ENCODE measurements at places on chromosomes 2 and 18. TPM values are rescaled to one million over a fixed set of nuclear protein-coding genes. Genes with fewer than 3 reads are reported as not detected.
A peak's percentile ranks its signal among the peaks of the same experiment; 100 is the strongest.

RAB6C gene
- total RNA-seq, result not detected

DNA sequence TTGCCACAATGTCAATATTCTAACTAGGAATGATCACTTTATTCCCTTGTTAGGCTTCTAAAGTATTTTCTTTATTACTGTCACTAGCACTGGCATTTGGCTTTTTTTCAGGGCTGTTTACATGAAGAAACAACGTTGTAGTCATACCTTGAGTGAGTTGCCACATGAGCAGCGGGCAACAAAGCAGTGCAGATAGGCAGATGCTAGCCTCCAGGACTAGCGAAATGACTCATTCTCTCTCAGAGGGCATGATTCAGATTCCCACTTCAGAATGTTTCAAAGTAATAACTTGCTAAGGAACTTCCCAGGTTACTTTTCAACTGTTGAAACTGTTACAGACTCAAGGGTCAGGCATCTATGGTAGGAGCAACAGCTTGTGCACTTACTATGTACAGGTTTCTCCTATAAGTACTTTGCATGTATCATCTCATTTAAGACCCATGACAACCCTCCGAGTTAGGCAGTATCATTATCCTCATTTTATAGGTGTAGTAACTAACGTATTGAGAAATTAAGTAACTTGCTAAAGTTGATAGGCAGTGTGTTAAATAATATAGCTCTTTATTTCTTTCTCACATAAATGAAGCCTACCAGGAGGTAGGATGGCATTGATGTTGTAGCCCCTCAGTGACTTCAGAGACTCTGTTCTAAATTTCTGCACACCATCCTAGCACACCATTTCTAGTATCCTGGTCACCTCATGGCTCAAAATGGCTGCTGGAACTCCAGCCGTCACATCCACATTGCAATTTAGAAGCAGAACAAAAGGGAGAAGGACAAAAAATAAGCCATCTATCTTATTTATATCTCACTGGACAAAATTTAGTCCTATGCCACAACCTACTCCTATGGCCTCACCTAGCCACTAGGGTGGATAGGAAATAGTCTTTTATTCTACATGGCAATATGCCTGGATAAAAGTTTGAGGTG is 83.3 kb downstream of the ICOS start:
- no peak overlapping the region for H3K27ac ChIP-seq
- no peak for DNase-seq
- H3K4me3 ChIP-seq, result no peak overlapping the region
- H3K4me1 ChIP-seq, result peaks cover 12% of the 10 kb centered on the region

CYP26B1 gene
- total RNA-seq, result 1.4 TPM

DNA sequence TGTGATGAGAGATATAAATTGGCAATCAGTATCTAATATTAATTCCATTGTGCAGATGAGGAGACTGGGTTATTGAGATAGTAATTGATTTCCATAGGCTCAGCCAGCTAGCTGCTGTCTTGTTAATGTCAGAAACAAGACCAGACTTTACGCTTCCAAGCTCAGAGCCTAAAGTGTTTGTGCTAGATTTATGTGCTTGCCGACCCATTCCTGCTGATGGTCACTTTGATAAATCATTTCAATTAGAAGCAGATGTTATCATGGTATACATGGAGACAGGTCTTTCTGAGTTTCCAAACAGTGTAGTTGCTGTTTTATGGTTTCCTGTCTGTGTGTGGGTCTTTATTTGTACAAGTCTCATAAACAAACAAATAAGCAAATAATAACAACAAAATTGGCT is 92.8 kb downstream of the AQP4 start:
- H3K4me1 ChIP-seq, result no peaks in the 10 kb centered on the region
- H3K36me3 ChIP-seq, result no peaks in the 10 kb centered on the region
- H3K27ac ChIP-seq, result no peak overlapping the region
- peaks cover 10% of the 10 kb centered on the region for H3K27me3 ChIP-seq
- DNase-seq, result no peak
- no peak overlapping the region for H3K4me3 ChIP-seq

LMAN2L gene
- 1.4 TPM for total RNA-seq

DNA sequence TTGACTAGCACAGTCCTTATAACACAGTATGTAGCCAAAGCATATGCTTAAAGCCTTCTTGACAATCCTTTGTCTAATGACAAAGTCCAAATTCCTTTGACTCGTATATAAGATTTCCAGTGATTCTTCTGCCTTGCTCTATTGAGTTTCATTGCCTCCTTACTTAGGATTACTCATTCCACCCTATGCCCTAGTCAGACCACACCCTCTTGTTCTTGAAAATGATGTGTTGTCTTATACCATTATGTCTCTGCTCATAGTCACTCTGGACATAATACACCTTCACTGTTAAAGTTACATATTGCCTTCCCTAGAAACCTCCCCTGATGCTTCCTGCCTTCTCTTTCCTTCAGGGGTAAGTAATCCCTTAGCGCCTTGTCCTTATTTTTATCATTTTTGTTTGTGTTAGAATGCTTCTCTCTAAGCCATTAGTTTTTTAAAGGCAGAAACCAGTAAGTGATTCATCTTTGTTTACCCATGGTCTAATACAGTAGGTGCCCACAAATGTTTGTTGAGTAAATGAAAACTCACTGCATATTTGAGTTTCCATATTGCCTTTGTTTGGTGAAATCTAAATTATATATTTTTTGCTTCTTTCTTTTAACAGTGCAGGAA is 19.3 kb downstream of the GPD2 start:
- no peaks in the 10 kb centered on the region for H3K36me3 ChIP-seq
- no peak overlapping the region for H3K27ac ChIP-seq
- no peak for DNase-seq
- H3K4me1 ChIP-seq, result peaks cover 9% of the 10 kb centered on the region

DNA sequence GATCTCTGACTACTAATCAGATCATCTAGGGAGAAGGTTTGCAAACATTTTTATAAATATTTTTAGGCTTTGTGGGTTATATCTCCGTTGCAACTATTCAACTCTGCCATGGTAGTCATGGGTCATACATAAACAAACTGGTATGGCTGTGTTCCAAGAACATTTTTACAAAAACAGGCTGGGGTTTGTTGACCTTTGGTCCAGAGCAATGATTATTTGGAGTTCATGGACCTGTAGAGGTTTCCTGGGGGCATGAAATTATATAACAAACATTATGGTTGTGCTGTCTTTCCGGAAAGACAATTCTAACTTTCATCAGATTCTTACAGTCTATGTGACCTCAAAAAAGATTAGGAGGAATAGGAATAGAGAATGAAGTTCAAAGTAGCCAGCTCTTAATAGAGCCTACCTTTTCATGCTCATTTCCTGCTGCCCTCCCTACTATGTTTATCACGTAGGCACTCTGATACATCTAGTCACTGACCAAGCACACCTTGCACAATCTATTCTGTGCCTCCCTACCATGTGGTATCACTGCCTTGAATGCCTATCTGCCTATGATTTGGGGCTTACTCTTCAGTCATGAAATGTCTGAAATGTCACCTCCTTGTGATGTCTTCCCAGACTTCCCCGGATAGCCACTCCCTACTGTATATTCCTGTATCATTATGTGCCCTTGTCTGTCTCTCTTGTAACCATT is 102.4 kb upstream of the SCN1A start:
- DNase-seq, result peak; percentile 48
- no peak overlapping the region for H3K27ac ChIP-seq
- no peak overlapping the region for H3K4me3 ChIP-seq
- no peaks in the 10 kb centered on the region for H3K27me3 ChIP-seq
- peaks cover 7% of the 10 kb centered on the region for H3K4me1 ChIP-seq

GRCh38 chr2:216414772-216415319 is 2.6 kb downstream of the SMARCAL1 start:
- DNase-seq, result no peak
- peaks cover 31% of the 10 kb centered on the region for H3K4me1 ChIP-seq
- H3K27me3 ChIP-seq, result no peaks in the 10 kb centered on the region

DNA sequence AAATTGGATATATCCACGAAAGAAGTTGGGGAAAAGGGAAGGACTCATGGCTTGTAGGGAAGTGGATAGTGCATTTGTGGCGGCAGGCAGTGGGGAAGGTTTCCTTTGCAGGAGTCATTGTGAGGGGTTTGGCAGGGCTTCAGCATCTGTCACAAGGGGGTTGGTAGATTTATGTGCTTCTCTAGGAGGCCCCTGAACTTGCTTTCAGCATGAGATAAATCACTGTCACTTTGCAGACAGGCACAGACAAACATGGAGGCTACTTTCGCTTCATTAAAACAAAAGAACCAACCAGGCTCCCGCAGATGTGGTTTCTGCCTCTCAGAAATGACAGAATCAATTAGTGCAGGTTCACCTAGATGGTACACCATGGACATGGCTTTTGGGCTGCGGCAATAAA is 340.7 kb downstream of the TGIF1 start:
- no peaks in the 10 kb centered on the region for H3K36me3 ChIP-seq
- H3K4me3 ChIP-seq, result no peak overlapping the region
- H3K4me1 ChIP-seq, result peaks cover 5% of the 10 kb centered on the region

AMER3 gene
- 0.55 TPM for total RNA-seq

CPS1 gene
- total RNA-seq, result 14.9 TPM

- no peak overlapping the region for H3K4me3 ChIP-seq
- H3K27me3 ChIP-seq, result peaks cover 28% of the 10 kb centered on the region
- peaks cover 54% of the 10 kb centered on the region for H3K4me1 ChIP-seq
- no peak for DNase-seq
Observed at GRCh38 chr2:127678531-127678930, 3.2 kb upstream of the LIMS2 start.

GRCh38 chr2:241532733-241533601 is 24.6 kb upstream of the STK25 start:
- no peak overlapping the region for H3K4me3 ChIP-seq
- no peak for DNase-seq
- no peak overlapping the region for H3K27ac ChIP-seq
- no peaks in the 10 kb centered on the region for H3K27me3 ChIP-seq
- H3K4me1 ChIP-seq, result no peaks in the 10 kb centered on the region
- no peaks in the 10 kb centered on the region for H3K36me3 ChIP-seq

MEP1B gene
- not detected for total RNA-seq

GRCh38 chr2:226643946-226644282 is 155.7 kb downstream of the IRS1 start:
- H3K27me3 ChIP-seq, result no peaks in the 10 kb centered on the region
- DNase-seq, result no peak
- no peak overlapping the region for H3K4me3 ChIP-seq
- H3K4me1 ChIP-seq, result no peaks in the 10 kb centered on the region
- no peaks in the 10 kb centered on the region for H3K36me3 ChIP-seq
- H3K27ac ChIP-seq, result no peak overlapping the region

GRCh38 chr2:128617029-128617590 is 298.4 kb upstream of the HS6ST1 start:
- no peaks in the 10 kb centered on the region for H3K36me3 ChIP-seq
- no peaks in the 10 kb centered on the region for H3K27me3 ChIP-seq
- H3K4me3 ChIP-seq, result no peak overlapping the region
- no peak overlapping the region for H3K27ac ChIP-seq
- DNase-seq, result no peak
- H3K4me1 ChIP-seq, result no peaks in the 10 kb centered on the region

- H3K36me3 ChIP-seq, result peaks cover 84% of the 10 kb centered on the region
- no peak for DNase-seq
- no peaks in the 10 kb centered on the region for H3K27me3 ChIP-seq
- H3K4me1 ChIP-seq, result no peaks in the 10 kb centered on the region
- no peak overlapping the region for H3K27ac ChIP-seq
Observed at GRCh38 chr2:233501198-233502076, 65.1 kb downstream of the USP40 start.

- no peaks in the 10 kb centered on the region for H3K4me1 ChIP-seq
- H3K27ac ChIP-seq, result no peak overlapping the region
Observed at GRCh38 chr2:205865905-205866441, 183.7 kb downstream of the NRP2 start.

- no peak overlapping the region for H3K4me3 ChIP-seq
- DNase-seq, result no peak
- peaks cover 27% of the 10 kb centered on the region for H3K4me1 ChIP-seq
- peak overlapping the region; percentile 35 for H3K27ac ChIP-seq
- no peaks in the 10 kb centered on the region for H3K27me3 ChIP-seq
Observed at GRCh38 chr2:101736861-101737291, 39.4 kb downstream of the MAP4K4 start.

HRH4 gene
- total RNA-seq, result not detected

- no peak for DNase-seq
- no peak overlapping the region for H3K27ac ChIP-seq
- no peaks in the 10 kb centered on the region for H3K36me3 ChIP-seq
- no peak overlapping the region for H3K4me3 ChIP-seq
- no peaks in the 10 kb centered on the region for H3K4me1 ChIP-seq
Observed at GRCh38 chr2:133296401-133296800, 271.9 kb downstream of the NCKAP5 start.

GRCh38 chr2:74540291-74540690 is 10.6 kb downstream of the HTRA2 start:
- no peak for DNase-seq
- no peak overlapping the region for H3K27ac ChIP-seq
- H3K36me3 ChIP-seq, result no peaks in the 10 kb centered on the region
- no peak overlapping the region for H3K4me3 ChIP-seq

DSG1 gene
- total RNA-seq, result 1.8 TPM

IKZF2 gene
- total RNA-seq, result 7.1 TPM

DNA sequence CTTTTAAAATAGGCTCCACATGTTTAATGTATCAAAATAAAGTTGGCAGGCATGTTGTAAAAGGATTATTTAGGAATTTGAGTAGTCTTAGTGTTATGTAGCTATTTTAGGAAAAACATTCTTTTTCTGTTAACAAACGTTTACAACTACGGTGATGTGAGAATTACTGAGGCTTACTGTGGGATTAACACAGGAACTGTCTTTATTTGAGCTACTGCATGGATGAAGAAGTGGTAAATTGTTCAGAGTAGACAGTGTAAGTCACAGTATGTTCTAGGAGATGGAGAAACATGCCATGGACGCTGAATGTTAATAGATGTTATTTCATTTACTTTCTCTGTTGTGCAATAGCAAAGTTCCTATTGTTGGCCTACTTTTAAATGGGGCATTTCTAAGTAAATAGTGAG is 1.6 kb downstream of the PPM1B start:
- peak overlapping the region; percentile 94 for H3K27ac ChIP-seq
- DNase-seq, result no peak
- peaks cover 61% of the 10 kb centered on the region for H3K4me1 ChIP-seq
- no peaks in the 10 kb centered on the region for H3K36me3 ChIP-seq
- no peaks in the 10 kb centered on the region for H3K27me3 ChIP-seq
- H3K4me3 ChIP-seq, result peak overlapping the region; percentile 92

GRCh38 chr18:35326695-35327387 is 17.4 kb downstream of the ZNF24 start:
- H3K27ac ChIP-seq, result no peak overlapping the region
- no peaks in the 10 kb centered on the region for H3K36me3 ChIP-seq
- H3K27me3 ChIP-seq, result no peaks in the 10 kb centered on the region
- no peak for DNase-seq
